A549 treated with Mapracorat at 1 μM for 4 hours (cell line): ENCODE measurements at places on chromosomes 4 and X. TPM values are rescaled to one million over a fixed set of nuclear protein-coding genes. Genes with fewer than 3 reads are reported as not detected.

The ZBTB49 gene
- total RNA-seq = 2.3 to 2.7 TPM (median 2.5 TPM) in 5 replicates

The RASL11B gene
- 0.13 to 0.30 TPM (median 0.16 TPM) in 3 of 5 replicates, not detected in the others for total RNA-seq

The HTR2C gene
- not detected in 5 replicates for total RNA-seq

The ARR3 gene
- not detected in 5 replicates for total RNA-seq

The STAP1 gene
- not detected in 5 replicates for total RNA-seq

The SSX5 gene
- not detected in 5 replicates for total RNA-seq

The MAP3K15 gene
- 1.7 to 2.2 TPM (median 2.0 TPM) in 5 replicates for total RNA-seq

The SRPX gene
- 7.3 to 10.5 TPM (median 8.7 TPM) in 5 replicates for total RNA-seq

The MAGEA11 gene
- total RNA-seq = 0.07 TPM in 1 of 5 replicates, not detected in the others

The PLXNB3 gene
- 2.1 to 4.7 TPM (median 3.3 TPM) in 5 replicates for total RNA-seq

The NHS gene
- total RNA-seq = 2.1 to 3.1 TPM (median 2.3 TPM) in 5 replicates
